NCI-H345 (cell line): ENCODE measurements at places on chromosomes 12 and 14.

GRCh38 chr14:96792591-96792990 lies 4.6 kb upstream of the VRK1 start:
- no peak for DNase-seq

DNA sequence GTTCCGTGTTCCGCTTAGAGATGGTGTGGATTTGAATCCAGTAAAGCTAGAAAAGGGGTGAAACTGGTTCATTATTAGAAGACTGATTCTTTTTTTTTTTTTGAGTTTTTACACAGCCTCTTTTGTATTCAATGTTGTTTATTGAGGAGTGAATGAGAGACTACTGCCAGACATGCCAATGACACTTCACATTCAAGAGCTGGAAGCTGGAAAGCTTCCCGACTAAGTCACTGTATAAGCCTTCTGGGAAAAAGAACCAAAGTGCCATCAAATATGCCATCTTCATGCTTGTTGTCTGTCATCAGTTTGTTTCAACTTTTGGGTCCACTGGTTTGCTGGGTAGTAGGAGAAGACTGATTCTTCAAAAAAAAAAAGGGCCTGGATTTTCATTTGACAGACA lies 164.8 kb downstream of the ATP23 start:
- no peak for DNase-seq

GRCh38 chr12:51519755-51520154 lies 71.3 kb upstream of the SCN8A start:
- no peak for DNase-seq

- DNase-seq: no peak
Measured at GRCh38 chr12:93231938-93232337, 145.8 kb upstream of the NUDT4 start.

GRCh38 chr12:55737581-55738122 lies 5.3 kb upstream of the GDF11 start:
- DNase-seq: no peak

DNA sequence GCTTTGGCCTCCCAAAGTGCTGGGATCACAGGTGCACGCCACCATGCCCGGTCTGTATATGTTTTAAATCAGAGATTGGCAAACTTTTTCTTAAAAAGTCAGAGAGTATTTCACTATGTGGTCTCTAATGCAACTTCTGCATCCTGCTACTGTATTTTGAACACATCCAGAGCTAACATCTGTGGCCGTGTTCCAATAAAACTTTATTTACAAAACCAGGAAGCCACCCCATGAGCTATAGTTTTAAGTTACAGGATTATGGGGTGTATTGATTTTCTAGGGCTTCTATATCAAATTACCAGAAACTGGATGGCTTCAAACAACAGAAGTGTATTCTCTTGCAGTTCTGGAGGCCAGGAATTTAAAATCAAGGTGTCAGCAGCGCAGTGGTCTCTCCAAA lies 5.3 kb upstream of the RBM19 start:
- DNase-seq: no peak

DNA sequence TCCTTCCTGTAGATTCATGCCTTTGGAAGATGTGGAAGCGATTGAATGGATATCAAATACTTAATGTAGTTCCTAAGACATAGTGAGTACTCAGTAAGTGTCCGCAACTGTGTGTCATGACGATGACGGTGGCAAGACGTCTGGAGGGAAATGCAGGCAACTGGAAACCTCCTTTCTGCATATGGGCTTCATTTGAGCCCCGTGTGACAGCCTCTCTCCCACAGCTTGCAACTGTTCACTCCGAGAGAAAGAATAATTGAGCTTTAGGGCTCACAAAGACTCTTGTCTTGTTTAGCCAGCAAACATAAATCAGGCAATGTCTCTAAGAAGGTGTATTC lies 6.9 kb downstream of the CFAP251 start:
- DNase-seq: no peak

DNA sequence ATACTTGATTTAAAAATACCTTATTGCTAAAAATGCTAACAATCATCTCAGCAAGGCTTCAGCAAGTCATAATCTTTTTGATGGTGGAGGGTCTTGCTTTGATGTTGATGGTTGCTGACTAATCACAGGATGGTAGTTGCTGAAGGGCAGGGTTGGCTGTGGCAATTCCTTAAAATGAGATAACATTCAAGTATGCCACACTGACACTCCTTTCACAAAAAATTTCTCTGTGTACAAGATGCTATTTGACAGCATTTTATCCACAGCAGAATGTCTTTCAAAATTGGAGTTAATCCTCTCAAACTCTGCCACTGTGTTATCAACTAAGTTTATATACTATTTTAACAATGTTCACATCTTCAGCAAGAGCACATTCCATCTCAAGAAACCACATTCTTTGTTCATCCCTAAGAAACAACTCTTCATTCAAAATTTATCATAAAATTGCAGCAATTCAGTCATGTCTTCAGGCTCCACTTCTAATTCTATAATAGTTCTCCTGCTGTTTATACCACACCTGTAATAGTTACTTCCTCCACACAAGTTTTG lies 16.1 kb downstream of the SCAF11 start:
- DNase-seq: no peak

GRCh38 chr12:125136702-125137101 lies 71.5 kb downstream of the AACS start:
- no peak for DNase-seq

- DNase-seq: no peak
Measured at GRCh38 chr12:89756194-89756584, 47.6 kb upstream of the ATP2B1 start.

- no peak for DNase-seq
Measured at GRCh38 chr12:93336291-93336741, 41.4 kb upstream of the NUDT4 start.

DNA sequence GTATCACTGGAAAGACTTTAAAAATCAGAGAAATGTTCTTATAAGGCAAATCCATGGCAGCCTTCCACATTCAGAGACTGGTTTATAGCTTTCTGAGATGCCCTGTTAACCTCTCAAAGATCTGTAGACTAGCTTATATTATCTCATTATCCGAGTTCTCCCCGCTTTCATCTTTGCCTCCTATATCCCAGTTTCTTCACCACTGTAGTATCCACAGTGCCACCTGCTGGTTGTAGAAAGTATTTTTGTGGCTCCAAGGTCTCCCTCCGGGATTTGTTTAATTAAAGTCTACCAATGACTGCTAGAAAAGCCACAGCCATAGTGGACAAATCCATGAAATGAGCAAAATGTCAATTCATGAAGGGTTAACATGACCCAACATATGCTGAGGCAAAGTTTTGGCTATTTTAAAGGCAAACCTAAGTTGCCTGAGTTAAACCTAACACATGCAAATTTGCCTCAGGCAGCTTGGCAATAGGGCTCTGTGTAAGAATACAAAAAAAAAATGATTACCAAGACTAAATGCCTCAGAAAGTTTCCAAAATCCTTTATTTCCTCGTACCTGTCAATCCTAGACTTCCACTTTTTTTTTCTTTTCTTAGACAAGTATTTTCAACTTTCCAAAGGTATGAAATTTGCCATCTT lies 218.8 kb upstream of the BMP4 start:
- DNase-seq: peak; percentile 76

- no peak for DNase-seq
Measured at GRCh38 chr14:47536341-47536740, 139.1 kb downstream of the MDGA2 start.

DNA sequence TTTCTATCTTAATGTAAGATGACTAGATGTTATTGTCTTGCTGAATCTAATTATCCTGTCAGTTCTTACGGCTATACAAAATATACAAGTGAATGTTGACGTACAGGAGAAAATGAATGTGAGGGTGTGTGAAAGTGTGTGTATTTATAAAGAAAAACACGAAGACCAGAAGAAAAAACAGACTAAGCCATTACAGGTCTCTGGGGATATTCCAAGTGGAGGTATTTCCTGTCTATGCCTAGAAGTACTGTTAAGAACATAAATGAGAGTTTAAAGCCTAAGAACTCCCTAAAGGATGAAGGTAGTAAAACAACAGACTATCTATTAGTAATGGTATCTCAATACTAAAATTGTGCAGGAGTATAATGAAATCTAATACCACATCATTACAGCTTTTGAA lies 7.6 kb downstream of the MDM1 start:
- DNase-seq: no peak

DNA sequence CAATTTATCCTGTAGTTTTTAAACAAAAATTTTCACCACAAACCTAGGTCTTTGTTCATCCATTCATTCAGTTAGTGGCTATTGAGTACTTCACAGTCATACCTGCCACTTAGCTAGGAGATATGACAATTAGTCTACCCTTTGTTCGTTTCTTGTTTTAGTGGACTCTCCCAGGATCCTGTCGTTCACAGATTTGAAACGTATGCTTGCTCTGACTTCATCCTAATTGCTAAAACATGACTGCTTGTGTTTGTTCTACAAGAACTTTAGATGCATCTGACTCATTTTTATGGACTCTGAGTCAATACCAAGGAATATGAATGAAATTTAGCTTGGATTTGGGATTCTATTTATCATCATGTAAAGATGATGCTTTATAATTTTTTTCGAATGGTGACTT lies 69.5 kb downstream of the TBC1D30 start:
- DNase-seq: no peak

GRCh38 chr12:112331886-112332285 lies 50.3 kb downstream of the HECTD4 start:
- DNase-seq: no peak

- DNase-seq: peak; percentile 94
Measured at GRCh38 chr12:40107098-40107802, 1.4 kb upstream of the SLC2A13 start.

- DNase-seq: peak; percentile 60
Measured at GRCh38 chr12:105107171-105107493, 399 bp upstream of the WASHC4 start.

DNA sequence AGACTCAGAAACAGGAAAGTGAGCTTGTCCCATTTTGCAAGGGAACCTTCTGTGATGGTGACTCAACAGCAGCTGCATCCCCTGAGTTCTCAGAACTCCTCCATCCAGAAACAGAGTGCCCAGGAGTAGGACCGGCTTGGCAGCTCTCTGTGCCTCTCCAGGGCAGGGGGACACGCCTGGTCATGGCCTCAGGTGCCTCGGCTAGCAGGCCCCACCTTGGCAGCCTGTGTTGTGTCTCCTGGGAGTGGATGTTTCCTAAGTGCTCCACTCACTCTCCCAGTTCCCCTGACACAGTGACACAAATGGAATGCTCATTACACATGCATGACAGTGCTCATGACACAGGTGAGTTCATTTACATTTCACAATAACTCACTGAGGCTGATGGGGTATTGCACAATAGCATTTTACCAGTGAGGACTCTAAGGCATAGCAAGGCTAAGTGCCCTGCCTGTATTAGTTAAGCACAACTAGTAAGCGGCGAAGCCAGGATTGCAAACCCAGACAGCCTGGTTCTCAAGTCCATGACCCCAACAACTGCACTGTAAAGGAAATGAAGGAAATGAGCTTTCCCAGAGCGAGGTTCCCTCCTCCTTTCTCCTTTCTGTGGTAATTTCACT lies 47.4 kb downstream of the CALM1 start:
- DNase-seq: peak; percentile 58

GRCh38 chr12:19026614-19027488 lies 102.7 kb upstream of the PLEKHA5 start:
- no peak for DNase-seq

GRCh38 chr14:85115921-85116320 lies 414.0 kb upstream of the FLRT2 start:
- DNase-seq: no peak

GRCh38 chr12:26044007-26044394 lies 80.8 kb downstream of the BHLHE41 start:
- no peak for DNase-seq

DNA sequence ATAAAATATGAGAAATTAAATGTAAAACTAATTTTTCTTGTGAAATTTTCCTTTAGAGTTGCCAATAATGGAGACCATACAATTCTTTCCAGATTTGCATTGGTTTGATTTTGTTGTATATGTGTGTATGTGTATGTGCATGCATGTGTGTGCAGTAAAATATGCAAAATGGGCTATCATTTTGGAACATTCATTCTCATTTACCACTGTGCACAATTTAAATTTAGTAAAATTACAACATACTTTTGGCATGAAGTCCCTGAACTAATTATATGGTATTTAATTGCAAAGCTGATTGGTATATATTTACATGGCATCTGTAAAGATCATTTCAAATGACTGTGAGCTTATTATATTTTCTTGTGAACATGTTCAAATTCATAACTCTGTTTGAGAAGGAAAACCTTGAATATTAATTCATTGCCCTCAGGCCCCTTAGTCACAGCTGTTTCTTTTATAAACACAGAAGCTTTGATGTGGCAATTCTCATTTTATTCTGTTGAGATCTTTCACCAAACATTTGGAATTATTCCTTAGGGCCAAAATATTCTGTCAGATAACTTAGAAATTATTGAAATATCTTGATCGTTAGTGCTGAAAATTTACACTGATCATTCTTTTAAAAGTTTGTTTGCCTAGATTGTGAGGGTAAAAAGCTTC lies 17.6 kb downstream of the KERA start:
- no peak for DNase-seq

- DNase-seq: no peak
Measured at GRCh38 chr12:104994336-104994735, 8.2 kb downstream of the NOPCHAP1 start.

DNA sequence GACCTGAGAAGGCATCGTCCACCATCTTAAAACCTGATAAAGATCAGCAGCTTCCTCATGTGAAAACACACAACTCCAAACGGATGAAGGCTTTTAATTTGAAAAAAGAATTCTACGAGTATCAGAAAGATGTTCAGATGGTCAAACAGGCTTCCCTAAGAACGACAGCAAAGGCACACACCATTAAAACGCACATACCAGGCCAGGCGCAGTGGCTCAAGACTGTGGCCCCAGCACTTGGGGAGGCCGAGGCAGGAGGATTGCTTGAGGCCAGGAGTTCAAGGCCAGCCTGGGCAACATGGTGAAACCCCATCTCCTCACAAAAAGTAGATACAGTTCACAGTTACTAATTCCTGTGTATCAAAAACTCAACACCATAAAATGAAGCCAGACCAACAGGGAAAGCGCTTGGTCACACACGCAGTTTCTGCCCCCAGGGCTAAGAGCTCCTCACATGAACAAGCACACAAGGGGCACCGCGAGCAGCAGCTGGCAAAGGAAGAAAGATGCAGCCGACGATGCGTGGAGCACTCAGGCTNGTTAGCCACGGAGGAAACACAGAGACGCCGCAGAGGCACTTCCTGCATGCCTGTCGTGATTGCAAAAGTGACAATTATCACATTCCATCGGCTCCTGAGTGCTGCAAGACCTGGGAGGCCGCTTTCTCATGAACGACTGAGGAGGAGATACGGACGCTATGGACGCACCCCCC lies 78.0 kb downstream of the NOC4L start:
- DNase-seq: peak; percentile 81
